T-helper 2 cell treated with Interferon-gamma antibody and Interleukin-4, amounts not matched to agents 5 μg/mL and 100 μg/mL, for 36 hours (primary cell): ENCODE measurements at places on chromosomes 1 and 21.

DNA sequence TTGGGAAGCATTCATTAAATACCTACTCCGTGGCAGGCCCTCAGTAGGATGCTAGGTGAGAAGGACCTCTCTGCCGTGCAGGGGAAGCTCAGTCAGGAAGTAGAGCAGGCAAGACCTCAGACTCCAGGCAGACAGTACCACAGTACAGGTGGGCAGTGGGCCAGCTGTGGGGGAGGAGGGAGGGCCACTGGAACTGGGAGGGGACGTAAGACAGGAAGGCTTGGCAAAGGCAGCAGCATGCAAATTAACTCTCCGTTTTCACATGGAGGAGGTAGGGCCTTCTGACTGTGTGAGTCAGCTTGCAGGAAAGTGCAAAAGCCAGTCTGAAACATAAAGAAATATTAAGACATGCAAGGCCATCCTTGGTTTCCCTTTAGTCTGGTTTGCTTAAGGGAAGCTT lies 157.7 kb downstream of the TRIM33 start:
- no peak for DNase-seq

DNA sequence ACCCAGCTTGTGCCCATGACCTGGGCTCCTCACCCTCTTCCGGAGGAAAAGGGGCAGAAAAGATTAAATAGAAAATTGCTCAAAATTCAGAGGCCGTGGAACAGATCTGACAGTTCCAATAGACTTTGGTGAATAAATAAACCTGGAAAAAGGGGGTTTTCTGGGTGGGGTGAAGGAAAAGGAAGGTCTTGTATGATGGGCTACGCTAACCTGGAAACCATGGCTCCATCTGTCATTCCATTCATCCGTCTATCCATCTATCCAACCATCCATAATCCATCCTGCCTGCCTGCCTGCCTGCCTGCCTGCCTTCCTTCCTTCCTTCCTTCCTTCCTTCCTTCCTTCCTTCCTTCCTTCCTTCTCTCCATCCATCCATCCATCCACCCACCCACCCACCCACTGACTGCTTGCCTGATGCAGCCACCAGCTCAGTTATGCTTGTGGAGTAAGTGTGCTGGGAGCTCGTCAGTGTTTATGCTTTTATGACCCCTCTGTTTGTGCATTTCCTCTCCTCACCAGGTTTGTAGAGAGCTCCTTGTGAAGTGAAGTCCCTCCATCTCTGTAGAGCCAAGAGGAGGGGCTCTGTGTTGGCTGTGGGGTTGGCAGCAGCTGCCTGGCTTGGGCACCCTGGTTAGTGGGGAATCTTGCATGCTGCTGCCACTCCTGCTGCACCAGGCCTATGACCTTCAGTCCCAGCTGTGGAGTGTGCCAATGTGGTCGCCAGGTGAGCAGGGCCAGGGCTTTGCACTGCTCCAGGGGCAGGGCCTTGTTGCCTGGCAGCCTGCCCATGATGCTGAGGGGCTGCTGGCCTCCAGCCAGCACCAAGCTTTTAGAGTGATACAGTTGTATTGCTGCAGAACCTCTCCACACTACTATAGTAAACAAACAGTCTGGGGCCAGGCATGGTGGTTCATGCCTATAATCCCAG lies 16.0 kb upstream of the POU3F1 start:
- DNase-seq, result no peak

DNA sequence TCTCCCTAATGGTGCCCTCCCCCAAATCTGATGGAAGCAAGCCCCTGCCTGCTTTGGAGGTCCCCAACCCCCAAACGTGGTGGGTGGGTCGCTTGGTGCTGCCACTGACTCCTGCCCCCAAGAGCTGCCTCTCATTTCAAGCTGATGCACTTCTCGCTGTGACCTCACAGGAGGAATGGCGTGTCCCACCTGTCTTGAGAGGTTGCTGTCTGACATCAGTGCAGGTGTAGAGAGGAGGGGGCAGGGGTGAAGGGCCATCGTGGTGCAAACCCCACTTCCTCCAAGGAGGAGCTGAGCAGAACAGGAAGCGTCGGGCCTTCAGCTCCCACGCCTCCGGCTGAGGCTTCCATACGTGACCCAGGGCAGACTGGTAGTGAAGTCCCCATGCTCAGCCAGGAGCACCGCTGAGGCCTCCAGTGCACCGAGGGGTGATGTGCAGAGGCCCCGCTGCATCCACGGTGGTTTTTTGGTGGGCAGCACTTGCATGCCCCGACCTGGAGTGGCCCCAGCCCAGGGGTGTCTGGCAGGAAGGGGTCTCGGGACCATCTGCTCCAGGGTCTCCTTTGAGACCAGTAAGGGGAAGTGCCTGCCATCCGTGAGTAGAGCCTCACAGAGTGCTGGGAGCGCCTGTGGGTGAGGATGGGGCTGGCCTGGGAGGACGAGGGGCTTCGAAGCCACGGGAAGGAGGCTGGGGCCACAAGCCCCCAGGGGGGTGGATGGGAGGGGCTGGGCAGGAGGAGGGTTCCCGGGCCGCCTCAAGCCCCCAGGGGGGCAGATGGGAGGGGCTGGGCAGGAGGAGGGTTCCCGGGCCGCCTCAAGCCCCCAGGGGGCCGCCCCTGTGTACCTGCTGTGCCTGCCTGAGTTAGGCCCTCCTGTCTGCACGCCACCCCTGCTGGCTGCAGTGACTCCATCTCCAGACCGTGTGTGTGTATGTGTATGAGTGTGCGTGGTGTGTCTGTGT lies 39.8 kb downstream of the WDR4 start:
- DNase-seq, result no peak

DNA sequence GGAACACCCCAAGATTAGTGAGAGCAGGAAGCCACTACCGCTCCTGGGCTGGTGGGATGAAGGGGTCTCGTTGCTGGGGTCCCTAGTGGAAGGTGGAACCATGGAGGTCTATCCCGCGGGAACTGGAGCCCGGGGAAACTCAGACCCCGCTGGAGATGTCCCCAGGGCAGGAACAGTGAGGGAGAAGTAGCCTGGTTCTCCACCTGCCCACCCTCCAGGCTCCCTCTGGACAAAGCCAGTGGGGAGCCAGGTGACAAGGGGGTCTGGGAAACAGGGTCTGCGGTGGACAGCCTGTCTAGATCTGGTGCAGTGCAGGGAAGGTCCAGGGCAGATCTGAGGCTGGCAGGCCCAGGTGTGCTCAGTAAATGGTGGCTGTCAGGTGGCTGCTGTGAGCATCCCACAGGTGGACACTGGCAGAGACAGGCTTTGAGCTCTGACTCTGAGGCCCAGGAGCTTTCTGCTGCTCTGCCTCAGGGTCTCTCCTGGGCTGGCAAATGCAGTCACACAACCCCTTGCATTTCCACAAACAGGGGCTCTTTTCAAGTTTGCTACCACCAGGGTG lies 88.0 kb upstream of the TLR5 start:
- no peak for DNase-seq

DNA sequence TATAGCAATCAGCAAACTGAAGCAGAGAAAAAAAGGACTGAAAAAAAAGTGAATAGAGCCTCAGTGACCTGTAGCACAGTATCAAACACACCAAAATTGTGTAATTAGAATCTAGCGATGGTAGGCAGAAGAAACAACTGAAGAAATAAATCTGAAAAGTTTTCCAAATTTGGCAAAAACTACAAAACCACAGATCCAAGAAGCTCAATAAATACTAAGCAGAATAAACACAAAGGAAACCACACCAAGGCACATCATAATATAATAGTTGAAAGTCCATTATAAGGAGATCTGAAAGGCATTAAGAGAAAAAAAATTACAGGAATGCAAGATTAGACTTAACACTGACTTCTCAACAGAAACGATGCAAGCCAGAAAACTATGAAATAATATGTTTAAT lies 7.1 kb upstream of the IL12RB2 start:
- DNase-seq, result no peak

DNA sequence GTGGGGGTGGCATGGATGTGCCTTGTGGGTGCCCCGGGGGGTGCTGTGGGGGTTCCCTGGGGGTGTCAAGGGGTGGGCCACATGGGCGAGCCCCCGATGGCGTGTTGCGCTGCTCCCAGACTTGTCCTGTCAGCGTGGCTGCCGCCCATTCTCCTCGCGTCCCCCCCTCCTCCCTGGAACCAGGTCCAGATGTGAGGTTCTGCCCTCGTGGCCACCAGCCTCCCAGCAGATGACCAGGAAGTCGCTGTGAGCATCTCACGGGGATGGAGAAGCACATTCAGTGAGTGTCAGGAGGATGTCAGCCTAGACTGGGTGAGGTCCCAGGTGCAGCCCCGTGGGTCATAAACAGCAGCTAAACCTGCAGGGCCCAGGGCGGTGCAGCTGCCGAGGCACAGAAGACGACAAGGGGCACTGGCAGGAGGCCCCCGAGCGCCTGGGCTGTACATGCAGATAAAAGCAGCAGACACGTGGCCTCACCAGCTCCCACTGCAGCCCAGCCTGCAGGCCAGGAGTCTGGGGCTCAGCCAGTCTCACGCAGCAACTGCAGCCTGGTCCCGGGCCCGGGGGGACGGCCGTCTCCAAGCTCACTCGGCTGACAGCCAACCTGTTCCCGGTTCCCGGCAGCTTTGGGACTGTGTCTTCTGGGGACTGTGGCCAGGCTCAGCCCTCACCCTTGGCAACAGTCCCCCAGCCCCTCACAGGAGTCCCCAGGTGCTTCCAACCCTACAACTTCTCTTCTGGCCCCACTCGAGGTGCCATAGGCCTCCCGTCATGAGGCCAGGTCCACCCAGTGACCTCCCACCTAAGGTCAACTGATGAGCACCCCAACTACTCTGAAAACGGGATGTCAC lies 17.5 kb upstream of the COL6A2 start:
- peak; percentile 3 for DNase-seq

DNA sequence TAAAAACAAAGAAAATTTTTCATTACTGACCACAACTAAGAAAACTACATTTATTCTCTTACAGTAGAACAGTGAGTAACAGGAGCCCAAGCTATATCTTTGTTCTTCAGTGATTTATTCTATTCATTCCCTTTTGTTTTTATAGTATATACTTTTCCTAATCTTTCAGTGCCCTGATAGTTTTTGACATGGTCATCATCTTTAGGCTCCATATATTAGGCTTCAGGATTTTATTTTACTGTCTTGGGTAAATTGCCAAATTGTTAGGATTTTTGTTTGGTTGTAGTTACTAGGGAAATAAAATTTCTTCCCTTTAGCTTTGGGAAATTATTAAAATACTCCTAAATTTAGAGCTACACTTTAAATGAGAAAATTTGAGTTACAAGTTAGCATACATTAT lies 10.3 kb downstream of the FBXO28 start:
- DNase-seq, result no peak
